Activated CD4-positive, alpha-beta T cell treated with anti-CD3 and anti-CD28 coated beads, Interleukin-2, Interleukin-4, amounts not matched to agents 100 ng/mL and 50 ng/mL, durations not matched to agents 16 hours and 8 hours (primary cell): ENCODE measurements at places on chromosomes 5 and 9.
A peak's percentile ranks its signal among the peaks of the same experiment; 100 is the strongest.

DNA sequence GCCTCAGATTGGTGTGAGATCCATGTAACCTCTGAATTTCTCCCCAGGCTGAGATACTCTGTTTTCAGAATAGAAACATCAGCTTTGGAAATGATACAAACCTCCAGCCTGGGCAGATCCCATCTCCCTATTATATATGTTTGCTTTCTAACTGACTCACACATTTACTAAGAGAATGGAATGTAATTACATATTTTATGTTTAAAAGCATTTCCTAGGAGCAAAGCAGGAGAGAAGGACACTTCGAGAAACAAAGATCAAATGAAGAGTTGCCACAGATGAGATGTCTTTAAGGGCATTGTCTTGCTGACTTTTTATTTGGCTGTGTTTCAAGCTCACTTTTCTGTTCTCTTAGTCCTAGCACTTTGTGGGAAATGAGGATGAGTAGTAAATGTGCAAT, 96.3 kb downstream of the CDH18 start:
- no peak for DNase-seq

DNA sequence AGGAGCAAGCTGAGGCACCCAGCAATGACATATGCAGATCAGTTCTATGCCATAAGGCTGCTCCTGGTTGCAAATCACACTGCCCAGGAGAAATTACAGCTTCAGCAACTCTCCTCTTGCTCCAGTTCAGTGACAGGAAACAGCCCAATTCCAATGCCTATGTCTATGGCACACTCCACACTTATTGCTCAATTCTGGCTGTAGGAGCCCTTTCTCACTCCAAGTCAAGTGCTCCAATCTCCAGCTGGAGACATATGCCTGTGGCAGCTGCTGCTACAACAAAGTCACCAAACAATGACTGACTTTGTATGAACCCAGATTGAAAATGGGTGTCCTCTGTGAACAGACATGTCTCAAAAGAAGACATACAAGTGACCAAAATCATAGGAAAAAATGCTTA, 31.8 kb upstream of the PLCXD3 start:
- DNase-seq: no peak

GRCh38 chr9:89047667-89048066, 56.4 kb downstream of the S1PR3 start:
- no peak for DNase-seq

DNA sequence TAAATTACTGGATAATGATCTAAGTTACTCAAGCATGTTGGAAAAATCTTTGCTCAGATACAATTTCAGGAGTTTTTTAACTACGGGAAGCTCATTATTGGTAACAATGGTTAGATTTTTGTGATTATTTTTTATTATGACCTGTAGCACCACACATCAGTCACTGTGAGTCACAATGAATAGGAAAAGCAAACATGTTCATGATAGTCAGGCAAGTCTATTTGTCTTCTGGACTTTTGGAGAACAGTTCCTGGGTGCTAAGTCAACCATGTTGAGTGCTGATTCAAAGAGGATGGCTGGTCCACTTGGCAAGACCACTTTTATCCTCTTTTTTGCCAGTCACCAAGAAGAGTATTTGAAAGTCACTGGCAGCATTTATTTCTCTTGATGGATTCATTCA, 403.2 kb downstream of the KIF4B start:
- DNase-seq: no peak

DNA sequence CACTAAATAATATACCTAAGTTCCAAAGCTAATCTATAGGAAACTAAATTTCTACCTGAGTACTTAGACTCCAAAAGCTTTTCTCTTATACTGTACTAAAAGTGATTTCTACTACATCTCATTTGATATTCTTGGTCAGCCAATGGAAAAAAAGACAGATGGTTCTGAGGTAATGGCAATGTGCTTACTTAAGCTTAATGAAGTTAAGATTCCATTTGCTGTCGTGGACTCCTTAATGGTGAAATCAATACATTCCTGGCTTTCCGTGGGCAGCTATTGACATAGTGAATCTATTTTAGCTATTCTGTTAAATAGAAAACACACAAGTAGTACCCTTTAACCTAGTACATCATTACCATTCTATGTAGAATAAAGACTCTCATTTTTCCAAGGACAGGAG, 1825.6 kb upstream of the CDH9 start:
- DNase-seq: no peak

GRCh38 chr9:129319076-129319937, 141.2 kb upstream of the IER5L start:
- DNase-seq: no peak

- DNase-seq: no peak
Observed at GRCh38 chr5:132669966-132670882, 3.6 kb upstream of the IL4 start.

GRCh38 chr5:76729373-76730290, 13.7 kb downstream of the F2R start:
- DNase-seq: no peak

DNA sequence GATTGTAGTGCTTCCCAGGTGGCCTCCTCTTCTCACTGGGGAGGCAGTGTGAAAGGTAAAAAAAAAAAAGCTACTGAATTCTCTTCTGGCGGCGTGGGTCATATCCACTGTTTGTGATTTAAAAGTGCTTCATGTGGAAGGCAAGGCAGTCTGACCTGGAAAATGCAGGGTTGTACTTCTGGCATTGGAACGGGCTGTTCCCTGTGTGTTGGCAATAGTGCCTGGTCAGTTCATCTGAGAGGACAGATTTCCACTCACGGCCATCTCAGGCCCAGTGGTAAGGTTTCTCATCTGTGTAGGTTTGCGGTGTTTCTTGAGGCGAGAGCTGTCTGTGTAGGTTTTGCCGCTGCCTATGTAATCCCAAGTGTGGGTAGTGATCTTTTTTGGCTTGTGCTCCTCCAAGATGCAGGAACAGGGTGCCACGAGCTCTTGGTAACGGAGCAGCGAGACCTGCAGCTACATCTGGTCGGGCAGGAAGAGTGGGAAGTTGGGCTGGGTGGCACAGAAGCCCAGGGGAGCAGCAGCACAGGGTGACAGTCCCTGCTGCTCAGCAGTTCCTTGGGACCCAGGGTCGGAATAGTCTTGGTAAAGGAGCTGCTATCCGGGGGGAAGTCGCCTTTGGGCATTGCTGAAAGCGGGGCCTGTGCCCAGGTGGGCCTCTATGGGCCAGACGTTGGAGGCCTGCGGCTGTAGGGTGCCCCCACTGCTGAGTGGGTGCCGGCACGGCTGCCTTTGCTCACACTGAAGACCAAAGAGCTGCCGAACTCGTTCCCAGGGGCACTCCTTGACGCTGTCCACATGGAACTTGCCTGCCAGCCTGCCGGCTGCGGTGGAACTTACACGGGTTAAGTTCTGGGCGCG, 11.2 kb downstream of the RCL1 start:
- no peak for DNase-seq

- peak; percentile 51 for DNase-seq
Observed at GRCh38 chr9:120742951-120743416, 28.7 kb upstream of the MEGF9 start.

DNA sequence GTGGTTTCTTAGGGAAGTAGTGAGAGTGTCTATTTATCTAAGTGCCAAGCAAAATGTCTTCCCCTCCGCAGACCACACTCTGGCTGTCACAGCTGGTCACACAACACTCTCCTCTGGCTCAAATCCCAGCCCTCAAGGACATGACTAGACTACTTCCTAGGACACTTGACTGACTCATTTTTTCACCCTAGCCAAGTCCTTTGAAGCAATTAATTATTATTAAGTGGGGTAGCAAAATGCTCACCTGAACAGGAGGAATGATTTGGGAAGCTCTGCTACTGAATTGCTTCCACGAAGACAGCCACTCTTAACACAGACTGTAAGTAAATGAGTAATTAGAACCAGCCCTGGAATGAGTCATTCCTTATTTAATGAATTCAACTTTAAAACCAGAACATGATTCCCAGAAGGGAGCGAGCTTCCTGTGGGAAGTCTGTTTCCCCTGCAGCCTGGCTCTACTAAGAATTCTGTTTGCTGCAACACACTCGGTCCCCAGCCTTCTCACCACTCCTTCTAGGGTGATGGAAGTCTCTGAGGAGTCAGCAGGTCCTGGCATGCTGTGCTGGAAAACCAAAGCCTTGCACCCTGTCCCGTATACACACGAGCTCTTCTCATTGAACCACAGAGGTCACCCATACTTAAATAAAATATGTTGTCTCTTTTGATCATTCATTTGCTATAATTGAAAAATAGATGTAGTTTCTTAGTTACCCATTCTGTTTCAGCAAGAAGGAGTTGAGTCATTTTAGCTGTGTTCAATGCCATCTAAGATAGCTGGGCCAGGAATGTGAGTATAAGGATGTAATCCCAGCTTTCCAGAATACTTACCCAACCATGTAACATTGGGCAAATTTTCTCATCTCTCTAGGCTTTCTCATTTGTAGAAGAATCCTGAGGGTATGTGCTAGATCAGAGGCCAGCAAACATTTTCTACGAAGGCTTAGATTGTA, 218.6 kb upstream of the RASEF start:
- DNase-seq: no peak

DNA sequence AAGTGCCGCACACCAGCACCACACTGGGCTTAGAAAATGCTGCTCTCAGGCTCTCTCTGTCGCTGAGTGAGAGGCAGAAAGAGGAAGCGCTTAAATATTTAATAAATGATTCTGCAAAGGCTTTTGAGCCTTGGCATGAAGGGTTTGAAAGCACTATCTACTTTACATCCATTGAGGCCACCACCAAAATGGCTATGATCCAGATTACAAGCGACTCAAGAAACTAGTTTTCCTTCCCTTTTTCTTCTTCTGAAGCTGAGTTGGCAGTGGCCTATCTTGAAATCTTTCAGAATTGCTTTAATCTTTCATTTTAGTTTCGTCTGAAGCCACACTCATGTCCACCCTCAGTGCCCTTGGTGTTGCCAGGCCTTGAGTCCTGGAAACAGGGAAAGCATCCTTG, 59.5 kb downstream of the EBF1 start:
- no peak for DNase-seq

- no peak for DNase-seq
Observed at GRCh38 chr5:129904667-129905472, 605 bp downstream of the CHSY3 start.

GRCh38 chr5:88660947-88661805, 221.8 kb downstream of the MEF2C start:
- DNase-seq: peak; percentile 50

DNA sequence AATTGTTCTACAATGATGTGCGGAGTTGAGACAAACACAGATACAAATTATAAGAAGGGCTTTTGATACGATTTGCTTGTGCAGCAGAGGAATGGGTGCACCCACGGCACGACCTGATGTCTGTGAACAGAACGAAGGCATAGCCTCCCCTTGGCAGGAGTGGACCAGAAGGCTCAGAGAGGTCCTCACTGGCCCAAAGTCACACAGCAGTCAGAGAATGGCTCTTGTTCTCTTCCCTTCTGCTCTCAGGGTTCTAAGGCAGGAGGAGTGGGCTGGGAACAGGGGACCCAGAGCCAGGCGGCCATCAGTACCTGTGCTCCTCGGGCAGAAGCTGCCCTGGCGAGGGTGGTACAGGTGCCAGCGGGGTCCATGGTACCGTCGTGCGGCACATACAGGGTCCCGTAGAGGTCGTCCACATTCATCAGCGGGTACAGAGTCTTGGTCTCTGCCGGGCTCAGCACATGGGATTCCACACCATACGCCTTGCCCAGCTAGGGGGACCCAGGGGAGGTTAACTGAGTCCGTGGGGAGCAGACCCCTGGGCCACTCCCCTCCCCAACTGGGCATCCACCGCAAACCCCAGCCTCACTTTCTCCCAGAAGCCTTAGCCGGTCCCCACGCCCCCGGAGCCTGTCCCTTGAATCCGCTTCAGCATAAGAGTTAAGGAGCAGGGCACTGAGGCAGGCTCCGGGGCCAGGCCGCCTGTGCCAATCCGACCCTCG, 7.0 kb downstream of the SARDH start:
- no peak for DNase-seq

GRCh38 chr5:160197341-160198144, 31.8 kb upstream of the FABP6 start:
- DNase-seq: no peak

DNA sequence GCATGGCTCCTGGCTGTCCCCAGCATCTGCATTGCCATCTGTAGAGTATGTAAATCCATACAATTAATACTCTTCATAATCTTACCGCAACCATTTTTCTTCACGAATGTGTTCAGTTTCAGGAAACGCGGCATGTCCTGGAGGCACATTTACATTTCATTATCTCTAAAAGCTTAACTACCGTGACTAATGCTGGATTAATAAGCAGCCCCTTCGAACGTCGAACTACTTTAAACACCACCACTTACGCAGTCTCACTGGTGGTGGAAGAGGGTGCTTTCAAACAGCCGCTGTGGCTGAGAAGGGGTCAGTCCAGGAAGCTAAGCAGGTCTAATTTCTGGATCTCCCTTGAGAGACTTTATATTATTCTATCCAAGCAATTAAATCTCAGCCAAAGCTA, 85.6 kb downstream of the C5orf15 start:
- no peak for DNase-seq

DNA sequence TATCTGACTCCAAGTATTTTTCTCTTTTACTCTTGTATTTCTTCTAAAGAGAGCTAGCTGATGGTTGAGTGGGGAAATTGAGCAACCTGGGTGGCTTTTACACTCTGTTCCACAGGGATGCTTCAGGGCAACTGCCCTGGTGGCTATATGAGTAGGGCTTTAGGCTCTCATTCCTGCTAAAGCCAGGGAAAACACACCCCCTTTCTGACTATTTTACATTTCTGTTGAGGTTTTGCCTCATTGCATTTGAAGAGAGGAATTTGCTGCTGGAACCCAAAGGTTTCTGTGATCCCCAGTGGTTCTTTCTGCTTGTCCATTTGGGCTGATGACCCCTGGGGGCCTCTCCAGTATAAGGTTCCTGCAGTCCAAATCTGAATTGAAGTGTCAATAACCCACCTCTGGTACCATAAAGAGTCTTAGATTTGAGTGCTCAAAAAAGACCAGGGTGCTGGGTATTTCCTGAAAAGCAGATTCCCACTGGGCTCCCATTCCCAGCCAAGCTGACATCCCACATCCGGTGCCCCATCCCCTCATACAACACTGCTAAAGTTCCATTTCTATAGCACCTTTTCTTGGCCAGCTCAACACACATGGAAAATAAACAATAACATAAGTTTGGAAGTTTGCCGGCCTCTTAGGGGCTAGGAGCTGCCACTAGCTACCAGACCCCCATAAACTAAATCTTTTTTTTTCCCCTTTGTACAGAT, 59.5 kb downstream of the PAPPA start:
- no peak for DNase-seq
